Activated CD4-positive, alpha-beta T cell treated with anti-CD3 and anti-CD28 coated beads for 24 hours (primary cell): ENCODE measurements at places on chromosomes 2 and 18.

DNA sequence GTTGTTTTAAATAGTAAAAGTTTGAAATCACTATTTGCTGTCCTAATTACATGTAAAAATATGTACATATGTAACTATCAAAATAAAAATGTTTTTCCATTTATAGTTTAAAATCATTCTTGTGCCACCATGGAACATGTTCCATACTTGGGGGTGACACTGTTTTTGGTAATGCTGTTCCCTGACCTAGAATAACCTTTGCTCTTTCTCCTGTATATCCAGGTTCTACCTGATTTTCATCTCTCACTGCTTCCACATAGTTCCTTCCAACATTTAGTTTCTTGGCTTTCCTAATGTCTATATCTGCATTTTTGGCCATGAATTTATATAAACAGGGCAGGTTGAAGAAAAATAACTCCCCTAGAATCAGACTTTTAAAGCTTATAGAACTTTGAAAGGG is 2.5 kb downstream of the SPOPL start:
- no peak for DNase-seq

GRCh38 chr2:2826621-2827020 is 495.5 kb upstream of the MYT1L start:
- DNase-seq = no peak

DNA sequence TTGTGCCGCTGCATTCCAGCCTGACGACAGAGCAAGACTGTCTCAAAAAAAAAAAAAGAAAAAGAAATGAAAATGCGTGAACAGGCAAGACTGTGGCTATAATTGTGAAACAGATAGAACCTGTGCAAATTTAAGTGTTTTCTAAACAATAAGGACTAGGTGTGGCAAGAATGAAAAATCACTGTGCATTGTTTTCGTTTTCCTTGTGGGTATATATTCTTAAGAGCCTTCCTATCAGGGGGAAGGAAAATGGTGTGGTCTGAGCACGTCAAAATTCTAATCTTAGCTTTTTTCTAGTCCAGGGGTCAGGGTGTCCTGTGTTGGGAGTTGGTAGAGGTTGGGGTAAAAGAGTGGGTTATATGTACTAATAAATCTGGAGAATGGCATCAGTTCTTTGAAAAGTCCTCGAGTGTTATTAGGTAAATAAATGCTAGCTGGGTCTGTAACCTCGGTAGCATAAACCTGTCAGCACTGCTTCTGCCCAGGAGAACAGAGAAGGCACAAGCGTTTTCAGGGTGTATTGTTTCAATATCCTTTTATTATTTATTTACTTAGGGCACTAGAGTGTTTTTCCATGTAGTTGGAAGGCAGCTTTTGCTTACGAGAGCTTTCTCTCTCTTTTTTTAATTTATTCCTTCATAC is 11.6 kb downstream of the ATP6V1C2 start:
- no peak for DNase-seq

- DNase-seq = no peak
These were observed 239.1 kb downstream of the TGIF1 start for GRCh38 chr18:3689091-3689490.

DNA sequence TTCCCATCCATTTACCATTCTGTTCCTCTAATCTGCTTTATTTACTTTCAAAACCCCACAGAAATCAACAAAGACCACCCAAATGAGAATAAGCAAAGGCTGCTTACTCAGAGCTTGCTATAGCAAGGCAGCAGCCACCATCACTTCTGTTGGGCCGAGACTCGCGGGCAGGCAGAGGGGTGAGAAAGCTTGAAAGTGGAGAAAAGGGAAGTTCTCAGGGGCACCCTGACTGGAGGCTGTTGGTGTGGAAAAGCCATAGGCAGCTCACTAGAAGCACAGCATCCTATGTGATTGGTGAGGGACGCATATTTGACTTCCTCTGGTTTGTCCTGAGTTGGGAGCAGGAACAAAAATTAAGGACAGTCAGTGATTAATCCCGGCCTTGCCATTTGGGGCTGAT is 269.7 kb upstream of the THSD7B start:
- no peak for DNase-seq

DNA sequence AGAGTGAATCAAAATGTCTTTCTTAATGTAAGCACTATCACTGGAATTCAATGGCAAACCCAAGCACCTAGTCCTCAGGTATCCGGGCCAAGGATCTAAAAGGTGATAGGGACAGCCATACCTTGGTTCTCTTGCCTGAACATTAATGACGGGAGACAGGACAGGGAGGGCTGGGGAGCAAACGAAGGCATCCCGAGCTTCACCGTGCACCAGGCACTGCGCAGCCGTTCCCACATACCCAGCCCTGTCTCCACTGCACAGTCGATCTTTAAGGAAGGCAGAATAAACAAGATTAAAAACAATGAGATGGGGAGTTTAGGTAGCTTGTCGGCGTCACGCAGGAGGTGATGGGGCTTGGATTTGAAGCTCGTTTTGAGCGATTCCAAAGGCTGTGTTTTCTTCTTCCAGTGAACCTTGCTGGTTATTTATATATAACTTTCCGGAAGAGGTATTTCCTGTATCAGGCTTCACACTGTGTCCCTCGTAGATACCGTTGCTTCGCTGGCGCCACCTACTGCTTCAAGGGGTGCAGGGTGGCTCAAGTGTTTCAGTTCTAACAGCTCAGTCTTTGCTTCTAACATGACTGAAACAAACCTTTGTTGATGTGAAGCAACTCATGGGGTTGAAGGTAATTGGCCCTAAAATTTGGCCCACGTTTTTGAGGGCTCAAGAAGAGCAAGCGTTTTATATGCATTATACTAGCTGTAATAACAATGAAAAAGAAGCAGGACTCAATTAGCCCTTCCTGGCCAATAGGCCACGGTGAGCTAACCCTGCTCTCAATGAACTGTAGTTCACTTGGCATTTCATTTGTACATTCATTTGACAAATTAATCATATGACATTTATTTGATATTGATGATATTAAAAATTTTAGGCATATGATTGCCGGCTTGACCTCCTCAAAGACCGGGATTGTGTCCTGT is 77.4 kb downstream of the DCDC2C start:
- DNase-seq = peak; percentile 45

DNA sequence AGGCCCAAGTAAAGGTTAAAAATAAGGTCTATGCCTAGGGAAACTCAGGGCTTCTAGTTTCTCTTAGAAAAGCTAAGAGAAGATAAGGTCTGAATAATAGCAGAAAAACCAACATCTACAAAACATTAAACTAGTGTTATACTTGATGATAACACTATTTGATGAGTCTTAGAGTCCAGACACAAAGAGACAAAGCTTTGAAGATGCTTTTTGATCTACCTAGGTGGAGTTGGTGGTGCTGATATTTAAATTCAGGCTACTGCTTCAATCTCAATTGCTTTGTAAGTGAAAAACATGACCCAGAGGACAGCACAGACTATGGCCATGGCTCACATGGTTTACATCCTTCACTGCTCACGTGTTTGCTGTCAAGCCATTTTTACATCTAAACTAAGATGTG is 11.7 kb upstream of the MFF start:
- DNase-seq = no peak

DNA sequence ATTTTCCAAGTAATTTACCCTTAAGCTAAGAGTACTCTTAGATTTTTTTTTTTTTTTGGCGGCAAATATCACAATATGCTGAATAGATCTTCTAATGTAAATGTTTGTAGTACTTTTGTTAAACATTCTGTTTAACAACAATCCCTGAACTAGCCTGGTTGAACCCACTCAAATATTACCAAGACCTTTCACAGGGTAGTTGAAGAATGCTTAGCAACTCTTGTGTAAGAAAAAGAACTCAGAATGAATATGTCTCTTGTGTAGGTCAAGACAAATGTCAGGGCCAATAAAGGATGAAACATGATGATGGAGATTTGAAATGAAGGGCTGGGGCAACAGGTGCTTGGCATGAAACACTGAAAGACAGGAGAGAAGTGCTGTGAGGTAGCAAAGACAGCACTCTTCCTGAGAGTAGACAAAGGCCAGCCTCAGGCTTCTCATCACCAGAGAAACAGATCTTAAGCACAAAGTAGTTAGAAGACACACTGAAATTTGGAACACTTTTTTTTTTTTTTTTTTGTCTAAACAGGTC is 597.3 kb downstream of the ERBB4 start:
- DNase-seq = no peak

- DNase-seq = no peak
These were observed 99.6 kb downstream of the ATL2 start for GRCh38 chr2:38277245-38278116.

DNA sequence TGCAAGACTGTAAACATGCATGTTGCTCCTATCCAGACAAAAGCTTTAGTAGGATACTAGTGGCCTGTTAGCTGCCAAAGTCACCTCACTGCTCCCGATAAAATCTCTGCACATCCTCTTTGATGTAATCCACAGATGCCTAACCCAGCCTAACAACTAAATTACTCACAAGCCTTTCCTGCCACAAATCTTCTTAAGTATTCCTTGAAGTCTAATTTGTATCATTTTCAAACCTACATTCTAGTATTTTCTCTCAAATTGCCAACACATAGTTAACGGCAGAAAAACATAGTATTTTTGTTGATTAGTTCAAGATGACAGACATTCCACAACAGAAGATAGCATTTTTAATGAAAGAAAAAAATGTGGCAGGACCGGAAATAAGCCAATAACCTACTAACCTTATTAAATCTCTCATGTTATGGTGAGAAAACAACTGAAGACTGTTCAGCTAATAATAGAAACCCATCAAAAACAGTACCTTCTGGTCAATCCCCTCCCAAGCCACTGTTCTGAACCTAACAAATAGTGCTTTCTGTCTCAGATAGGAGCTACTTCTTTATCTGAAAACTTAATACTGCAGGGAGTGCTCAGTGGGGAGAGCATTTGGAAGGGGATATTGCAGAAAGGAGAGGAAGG is at the start of gene MPP4:
MPP4 (minus strand) TSS at position 57 of the 639 bp plus-strand sequence. CDS start 4,690 bp downstream, outside the sequence.
- no peak for DNase-seq

- no peak for DNase-seq
These were observed 31.3 kb downstream of the HJURP start for GRCh38 chr2:233822781-233823730.

DNA sequence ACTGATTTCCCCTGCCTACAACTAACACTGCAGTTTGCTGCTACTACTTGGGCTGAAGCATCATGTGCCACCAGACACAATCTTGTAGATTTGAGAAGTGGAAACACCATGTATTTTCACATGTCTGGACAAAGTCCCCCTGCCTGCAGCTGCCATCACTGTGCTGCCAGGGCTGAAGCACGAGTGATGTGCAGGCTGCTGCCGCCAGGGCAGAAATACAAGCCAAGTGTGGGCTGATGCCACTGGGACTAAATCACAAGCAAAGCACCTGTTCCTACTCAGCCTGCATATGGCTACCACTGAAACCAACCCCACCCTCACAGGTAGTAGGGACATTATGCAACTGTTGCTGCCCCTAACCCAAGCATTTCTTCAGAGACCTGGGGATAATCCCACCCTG is 179.5 kb upstream of the SLC35G4 start:
- DNase-seq = no peak

DNA sequence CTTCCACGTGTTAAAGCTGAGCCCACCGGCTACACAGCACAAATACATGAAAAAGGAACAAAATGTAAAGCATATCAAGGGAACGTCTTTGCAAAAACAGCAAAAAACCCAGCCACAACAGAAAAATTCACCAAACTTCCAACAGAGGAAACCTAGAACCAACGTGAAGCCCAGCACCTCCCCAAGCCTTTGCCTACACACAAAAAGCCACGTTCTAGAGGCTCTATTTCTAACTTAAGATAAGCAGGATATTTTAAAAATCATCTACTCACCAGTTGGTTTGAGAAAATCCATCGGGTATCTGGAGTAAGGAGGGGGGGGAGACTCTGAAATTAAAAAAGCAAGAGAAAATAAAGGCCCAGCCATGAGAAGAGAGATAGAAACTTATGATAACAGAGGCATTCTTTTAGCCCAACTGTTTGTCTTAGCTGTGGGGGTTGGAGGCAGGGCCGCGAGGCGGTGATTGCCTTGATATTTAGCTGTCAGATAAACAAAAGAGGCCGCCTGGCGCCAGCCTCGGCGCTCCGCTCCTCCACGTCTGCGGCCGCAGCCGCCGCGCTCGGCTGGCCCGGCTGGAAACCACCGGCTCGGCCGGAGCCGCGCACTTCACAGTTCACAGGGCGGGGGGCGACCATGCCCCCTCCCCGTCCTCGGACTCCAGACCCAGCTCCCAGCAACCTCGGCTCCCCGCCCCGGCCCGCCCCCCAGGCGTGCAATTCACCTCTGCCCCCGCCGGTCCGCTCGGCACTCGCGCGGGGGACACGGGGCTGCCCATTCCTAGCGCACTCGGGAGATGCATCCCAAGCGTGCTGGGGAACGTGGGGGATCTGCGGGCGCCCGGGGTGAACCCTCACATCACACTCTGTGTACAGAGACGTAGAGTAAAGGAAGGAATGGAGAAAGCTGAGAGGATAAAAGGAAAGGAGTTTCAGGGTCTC is 2.4 kb downstream of the SMAD7 start:
- DNase-seq = no peak

DNA sequence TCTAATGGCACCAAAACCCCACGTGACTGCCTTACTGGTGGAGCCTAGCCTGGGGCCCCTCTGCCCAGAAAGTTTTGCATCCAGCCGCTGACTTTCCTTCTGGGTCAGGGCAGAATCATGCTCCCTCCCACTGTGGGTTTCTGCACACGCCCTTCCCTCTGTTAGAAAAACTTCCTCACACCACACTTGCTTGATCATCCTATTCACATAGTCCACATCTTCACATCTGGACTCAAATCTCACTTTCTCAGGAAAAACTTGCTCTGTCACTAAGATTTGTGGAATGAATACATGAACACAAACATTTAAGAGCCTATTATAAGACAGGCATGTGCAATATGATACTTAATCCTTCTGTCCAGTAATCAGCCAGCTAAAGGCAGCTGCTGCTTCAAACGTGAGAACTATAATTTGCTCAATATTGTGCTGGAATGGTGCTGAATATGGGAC is 274.7 kb downstream of the RND3 start:
- DNase-seq = no peak

DNA sequence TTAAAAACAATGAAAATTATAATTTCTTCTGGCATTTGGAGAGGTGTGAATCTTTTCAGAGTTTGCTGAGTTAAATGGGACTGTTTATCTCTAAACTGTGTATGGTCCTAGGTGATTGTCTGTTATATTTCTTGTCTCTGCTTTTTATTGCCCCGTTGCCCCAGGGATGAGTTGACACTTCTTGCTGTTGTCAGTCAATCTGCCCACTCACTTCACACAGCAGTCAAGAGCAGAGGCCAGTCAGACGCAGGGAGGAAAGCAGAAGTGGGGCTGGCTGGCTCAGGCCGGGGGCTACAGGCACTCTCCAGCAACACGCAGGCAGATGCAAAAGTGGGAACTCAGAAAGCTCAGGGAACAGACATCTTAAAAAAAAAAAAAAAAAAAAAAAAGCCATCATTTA is 365.2 kb downstream of the CLIP4 start:
- DNase-seq = no peak

DNA sequence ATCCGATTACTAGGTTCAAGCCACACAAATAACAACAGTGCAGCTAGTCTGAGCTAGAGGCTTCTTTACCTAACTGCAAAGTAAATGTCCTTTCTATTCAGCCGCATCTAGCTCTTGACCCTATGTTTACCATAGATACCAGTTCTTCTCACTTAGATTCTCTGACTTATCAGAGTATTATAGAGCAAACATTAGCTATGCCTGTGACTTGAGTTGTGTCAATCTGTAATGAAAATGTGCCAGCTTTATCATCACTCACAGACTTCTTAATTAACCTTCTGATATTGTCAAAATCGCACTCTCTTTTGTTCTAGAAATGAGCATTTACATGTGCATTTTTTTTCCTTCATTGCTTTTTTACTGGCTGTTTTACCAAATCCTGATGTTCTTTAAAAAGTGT is 79.9 kb downstream of the BCL11A start:
- DNase-seq = no peak

- DNase-seq = no peak
These were observed 8.0 kb downstream of the AGXT start for GRCh38 chr2:240876475-240877251.
